A673 (cell line): ENCODE measurements at places on chromosomes 2 and 18. TPM values are rescaled to one million over a fixed set of nuclear protein-coding genes. Genes with fewer than 3 reads are reported as not detected.

Gene CHAC2
- 20.1 and 20.4 TPM in 2 replicates for total RNA-seq

DNA sequence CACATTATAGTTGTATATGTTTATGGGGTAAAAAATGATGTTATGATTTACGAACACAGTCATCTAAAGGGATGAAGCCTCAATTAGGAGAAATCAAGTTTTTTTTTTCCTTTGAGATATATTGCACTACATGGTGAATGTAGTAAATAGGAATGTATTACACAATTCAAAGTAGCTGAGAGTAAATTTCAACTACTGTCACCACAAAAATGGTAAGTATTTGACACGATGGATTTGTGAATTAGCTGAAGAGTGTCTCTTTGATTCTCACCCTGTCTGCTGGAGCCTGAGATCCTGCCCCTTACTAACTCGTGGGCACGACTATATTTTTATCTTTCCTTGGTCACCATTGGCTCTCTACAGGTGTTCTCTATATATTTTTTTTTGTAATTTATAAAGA lies 540.4 kb upstream of the DSEL start:
- DNase-seq: no peak

- DNase-seq: no peak
Observed at GRCh38 chr2:7773362-7774360, 856.4 kb downstream of the RNF144A start.

- DNase-seq: no peak
Observed at GRCh38 chr2:37091873-37092272, 7.6 kb downstream of the GPATCH11 start.

Gene DARS1
- 61.0 and 63.6 TPM in 2 replicates for total RNA-seq

Gene GPAT2
- total RNA-seq: not detected in 2 replicates

- peak; percentile 22 for DNase-seq
Observed at GRCh38 chr2:215654148-215654819, 218.4 kb upstream of the FN1 start.

DNA sequence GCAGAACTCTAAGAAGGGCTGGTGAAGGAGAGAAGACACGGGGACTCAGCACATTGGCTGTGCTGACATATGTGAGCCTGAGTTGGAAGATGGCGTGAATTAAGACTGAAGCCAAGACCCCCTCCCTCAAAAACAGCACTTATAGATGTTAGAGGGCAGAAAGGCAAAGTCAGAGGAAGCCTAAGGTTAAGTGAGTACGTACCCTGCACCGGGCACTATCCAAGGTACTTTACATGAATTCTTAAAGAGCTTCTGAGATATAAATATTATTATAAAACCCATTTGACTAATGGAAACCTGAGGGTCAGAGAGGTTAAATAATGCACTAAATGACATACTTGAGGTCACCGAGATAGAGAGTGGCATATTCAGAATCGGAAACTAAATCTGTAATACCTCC lies 25.6 kb downstream of the SIX3 start:
- DNase-seq: no peak

GRCh38 chr2:85578243-85579180 lies 1.1 kb downstream of the VAMP8 start:
- no peak for DNase-seq

DNA sequence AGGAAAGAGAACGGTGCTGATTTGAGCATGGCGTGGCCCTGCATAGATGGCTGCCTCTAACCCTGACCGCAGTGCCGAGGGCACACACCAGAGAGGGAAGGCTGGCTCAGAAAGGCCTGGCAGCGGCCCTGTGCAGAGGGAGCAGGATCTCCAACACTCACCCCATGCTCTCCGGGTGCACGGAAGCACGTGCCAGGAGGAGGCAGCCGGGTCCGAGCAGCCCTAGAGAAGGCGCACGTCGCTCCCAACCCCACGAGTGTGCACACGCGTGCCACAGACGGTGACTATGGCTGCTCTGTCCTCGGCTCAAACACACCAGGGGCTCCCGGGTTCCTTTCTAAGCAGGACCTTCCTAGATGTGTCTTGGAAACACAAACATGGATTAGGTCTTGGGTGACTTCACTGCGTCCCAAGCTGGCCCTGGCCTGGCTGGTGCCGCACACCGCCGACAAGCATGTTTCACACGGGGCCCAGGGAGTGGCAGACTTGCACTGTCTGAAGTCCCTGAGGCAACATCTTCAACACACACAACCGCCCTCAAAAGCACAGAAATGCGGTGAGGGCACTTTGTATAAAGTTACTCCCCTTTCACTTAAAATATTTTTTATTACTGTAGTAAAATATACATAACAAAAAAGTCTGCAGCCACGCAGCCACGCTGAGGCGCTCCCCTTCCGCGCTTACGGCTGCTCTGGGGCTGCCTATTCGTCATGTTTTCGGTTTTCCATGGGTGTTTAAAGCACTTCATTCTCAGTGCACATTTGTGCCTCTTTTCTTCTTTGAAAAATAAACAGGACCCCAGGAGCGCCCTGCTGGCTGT lies 110.0 kb downstream of the ZNF516 start:
- DNase-seq: no peak

GRCh38 chr18:36518839-36519238 lies 221.3 kb downstream of the FHOD3 start:
- no peak for DNase-seq

- DNase-seq: no peak
Observed at GRCh38 chr2:56133931-56134629, 49.7 kb upstream of the CCDC85A start.

GRCh38 chr18:11308499-11308898 lies 159.1 kb upstream of the PIEZO2 start:
- DNase-seq: no peak

GRCh38 chr2:11568436-11568835 lies 34.6 kb downstream of the GREB1 start:
- no peak for DNase-seq

Gene MEP1B
- 0.26 TPM in 1 of 2 replicates, not detected in the other for total RNA-seq

DNA sequence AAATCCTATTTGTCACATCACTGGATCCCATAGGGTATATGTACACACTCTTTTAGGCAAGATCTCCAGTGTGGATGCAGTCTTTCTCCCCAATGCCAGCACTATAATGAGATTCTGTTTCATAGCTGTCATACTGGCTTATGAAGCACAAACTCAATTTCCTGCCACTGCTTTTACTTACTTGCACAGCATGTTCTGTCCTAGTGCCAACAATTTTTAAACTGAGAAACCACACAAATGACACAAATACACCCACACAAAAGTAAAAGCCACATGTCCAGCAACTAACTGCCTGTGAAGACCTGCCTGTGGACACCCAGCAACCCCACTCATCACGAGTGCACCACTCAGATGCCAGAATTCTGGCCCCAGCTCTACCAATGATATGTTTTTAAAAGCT lies 29.6 kb upstream of the RNU4ATAC start:
- DNase-seq: peak; percentile 74

- no peak for DNase-seq
Observed at GRCh38 chr2:46239847-46240181, 57.4 kb upstream of the EPAS1 start.

Gene CHRND
- total RNA-seq: not detected in 2 replicates

- no peak for DNase-seq
Observed at GRCh38 chr18:43710135-43710534, 432.8 kb upstream of the SYT4 start.

GRCh38 chr2:143952536-143952935 lies 567.4 kb downstream of the ZEB2 start:
- DNase-seq: no peak
